ENCODE measurements at places on chromosomes 7 and 10. TPM values are rescaled to one million over a fixed set of nuclear protein-coding genes. Genes with fewer than 3 reads are reported as not detected.

- DNase-seq, result no peak
Measured at GRCh38 chr10:69684981-69685353, 54.9 kb downstream of the FAM241B start.

DNA sequence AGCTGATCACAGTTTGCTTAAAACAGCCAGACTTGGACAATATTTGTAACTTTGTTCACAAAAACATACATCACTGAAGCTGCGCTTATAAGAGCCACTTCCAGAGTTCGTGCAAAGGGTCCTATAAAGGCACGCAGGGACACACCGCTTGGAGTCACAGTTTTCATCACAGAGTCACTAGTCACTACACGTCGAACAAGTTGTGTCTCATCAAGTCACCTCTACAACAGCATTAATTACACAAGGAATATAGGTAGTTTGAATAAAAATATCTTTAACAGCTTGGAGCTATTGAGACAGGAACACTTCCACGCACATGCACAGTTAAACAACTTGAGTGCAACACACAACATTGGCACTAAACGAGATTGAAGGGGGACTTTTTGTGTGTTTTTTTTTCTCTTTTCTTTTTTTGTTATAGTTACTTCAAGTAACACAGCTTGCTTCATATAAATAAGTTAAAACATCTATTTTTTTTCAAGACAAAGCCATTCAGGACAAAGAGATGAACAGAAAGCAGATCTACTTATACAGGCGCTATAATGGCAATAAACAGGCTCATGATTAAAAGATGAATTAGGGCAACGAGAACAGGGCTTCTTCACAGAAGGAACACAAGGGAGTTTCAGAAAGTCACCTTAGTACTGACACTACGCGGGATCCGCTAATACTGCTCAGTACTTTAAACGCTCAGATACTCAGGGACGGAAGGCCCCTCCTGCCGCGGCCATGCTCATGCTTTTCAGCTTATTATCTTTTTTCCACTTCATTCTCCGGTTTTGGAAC lies 2.2 kb downstream of the HOXA5 start:
- DNase-seq, result no peak

- DNase-seq, result no peak
Measured at GRCh38 chr10:111281516-111281915, 204.7 kb downstream of the ADRA2A start.

GRCh38 chr7:36758879-36759278 lies 34.6 kb upstream of the AOAH start:
- DNase-seq, result no peak

DNA sequence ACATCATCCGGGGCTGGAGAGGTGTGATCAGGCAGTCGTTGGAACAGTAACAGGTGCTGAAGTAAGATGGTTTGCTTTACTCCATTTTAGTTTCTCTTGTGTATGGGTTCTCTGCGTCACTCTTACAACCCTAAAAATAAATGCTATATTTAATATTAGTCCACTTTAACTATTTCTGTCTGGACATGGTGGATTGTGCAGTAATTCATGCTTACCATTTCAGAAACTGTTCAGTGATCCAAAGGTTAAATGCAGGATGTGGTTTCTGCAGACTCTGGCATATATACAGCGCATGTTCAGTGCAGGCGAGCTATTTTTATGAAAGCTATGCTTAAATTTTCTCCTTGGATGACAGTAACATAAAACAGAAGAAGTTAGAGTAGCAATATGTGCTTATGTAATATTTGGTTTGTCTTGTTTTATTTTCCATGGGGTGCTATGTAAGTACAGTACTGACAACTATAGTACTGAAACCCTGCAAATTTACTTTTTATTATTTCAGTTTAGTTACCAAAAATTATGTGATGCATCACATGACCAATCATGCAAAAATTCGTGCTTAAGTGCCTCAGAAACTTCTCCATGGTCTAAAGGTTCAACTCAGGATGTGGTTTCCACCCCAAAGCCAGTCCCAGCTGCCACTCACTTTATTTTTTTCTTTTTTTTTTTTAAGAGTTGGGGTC lies 46.6 kb upstream of the GRID1 start:
- peak; percentile 52 for DNase-seq

The NCF1 gene
- 2.7 TPM for total RNA-seq

All from skin of body (tissue), 3 donors.